T-cell (primary cell): ENCODE measurements at places on chromosomes 4 and X.

- DNase-seq: no peak
Measured at GRCh38 chr4:7068279-7068842, 497 bp upstream of the GRPEL1 start.

GRCh38 chr4:146640465-146641061 is 1.9 kb downstream of the POU4F2 start:
- no peak for DNase-seq

DNA sequence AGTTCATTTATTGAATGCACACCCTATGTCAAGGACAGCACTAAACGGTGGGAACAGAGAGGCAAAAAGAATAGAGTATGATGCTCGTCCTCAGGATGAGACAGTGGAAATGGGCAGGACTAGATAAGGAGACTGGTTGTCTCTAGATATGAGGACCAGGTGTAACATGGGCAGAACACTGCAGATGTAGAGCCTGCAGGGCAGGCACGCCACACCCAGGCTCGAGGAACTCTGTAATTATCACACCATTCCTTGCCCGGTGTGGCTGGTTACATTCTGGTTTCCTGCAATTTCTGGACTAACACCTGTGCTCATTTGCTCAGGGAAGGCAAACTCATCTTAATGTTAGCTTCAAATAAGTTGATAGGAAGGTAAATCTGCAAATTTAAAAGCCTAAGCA is 334.4 kb downstream of the DHX15 start:
- DNase-seq: no peak

GRCh38 chrX:13515211-13515930 is 54.0 kb upstream of the EGFL6 start:
- no peak for DNase-seq

DNA sequence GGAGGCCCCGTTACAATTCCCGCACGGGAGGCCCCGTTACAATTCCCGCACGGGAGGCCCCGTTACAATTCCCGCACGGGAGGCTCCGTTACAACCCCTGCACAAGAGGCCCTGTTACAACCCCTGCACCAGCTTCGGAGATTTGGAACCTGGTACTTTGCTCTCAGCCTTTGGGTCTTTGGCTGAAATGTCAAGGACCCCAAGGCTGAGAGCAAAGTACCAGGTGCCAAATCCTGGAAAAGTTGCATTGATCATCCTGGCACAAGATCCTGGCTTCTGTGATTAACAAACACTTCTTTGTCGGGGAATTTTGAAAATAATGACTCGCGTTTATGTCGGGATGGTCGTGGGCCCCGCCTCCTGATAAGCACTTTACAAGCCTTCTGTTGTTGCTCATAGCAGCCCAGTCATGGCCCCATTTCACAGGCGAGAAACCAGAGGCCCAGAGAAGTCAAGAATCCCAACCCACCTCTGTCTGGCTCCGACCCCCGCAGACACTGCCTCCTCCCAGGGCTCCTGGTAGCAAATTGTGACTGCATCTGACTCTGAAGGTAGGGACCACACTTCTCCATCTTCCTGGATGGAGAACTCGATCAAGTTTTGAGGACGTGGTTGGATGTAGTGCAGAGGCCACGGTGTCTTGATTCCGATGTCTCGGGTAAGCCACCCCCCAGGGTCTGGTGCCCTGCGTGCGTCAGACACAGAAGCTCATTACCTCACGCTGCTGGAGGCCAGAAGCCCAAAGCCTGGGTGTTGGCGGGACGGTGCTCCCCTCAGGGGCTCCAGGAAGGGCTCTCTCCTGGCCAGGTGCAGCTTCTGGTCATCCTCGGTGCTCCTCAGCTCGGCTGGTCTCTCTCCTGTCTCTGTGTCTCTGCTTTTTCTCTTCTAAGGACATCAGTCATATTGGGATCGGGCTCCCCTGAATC is 60.3 kb downstream of the ADRA2C start:
- DNase-seq: no peak
